ENCODE measurements at places on chromosomes 11 and 22. TPM values are rescaled to one million over a fixed set of nuclear protein-coding genes. Genes with fewer than 3 reads are reported as not detected.
A peak's percentile ranks its signal among the peaks of the same experiment; 100 is the strongest.

- DNase-seq, result no peak
Observed at GRCh38 chr11:28969832-28970231, 861.6 kb downstream of the METTL15 start.

DNA sequence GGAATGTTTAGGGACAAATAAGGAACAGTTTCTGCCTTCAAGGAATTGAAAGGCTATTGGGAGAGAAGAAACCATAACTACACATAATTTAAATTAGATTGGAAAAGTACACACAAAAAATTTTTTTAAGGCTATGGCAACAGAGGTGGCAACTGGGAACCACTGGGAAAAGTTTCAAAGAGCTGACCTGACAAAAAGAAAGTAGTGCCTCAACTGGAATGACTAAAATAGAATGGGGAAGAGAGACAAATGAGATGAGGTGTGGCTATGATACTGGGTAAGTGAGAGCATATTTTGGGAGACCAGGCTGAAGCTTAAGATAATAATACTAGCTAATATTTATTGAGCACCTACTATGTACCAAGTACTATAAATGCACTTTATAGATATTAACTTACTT is 2.9 kb upstream of the AKIP1 start:
- no peak for DNase-seq

- DNase-seq, result peak; percentile 23
Observed at GRCh38 chr11:117458275-117459122, 130.8 kb downstream of the CEP164 start.

DNA sequence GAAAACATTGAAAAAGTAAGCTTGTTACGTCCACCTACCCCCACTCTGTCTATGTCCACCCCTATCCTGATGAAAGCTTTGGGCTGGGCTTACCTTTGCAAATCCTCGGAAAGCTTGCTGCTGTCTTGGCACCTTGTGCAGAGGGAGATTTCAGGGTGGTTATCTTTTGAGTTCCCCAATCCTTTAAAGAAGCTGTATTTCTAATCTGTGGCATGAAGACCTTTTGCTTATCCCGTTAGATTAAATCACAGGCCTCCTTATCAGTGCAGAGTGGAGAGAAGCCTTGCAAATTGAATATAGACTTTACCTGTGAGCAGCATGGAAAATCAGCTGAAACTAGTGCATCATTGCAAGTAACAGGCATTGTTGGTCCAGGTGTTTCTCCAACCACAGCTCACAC is 580.6 kb upstream of the ANO5 start:
- no peak for DNase-seq

DNA sequence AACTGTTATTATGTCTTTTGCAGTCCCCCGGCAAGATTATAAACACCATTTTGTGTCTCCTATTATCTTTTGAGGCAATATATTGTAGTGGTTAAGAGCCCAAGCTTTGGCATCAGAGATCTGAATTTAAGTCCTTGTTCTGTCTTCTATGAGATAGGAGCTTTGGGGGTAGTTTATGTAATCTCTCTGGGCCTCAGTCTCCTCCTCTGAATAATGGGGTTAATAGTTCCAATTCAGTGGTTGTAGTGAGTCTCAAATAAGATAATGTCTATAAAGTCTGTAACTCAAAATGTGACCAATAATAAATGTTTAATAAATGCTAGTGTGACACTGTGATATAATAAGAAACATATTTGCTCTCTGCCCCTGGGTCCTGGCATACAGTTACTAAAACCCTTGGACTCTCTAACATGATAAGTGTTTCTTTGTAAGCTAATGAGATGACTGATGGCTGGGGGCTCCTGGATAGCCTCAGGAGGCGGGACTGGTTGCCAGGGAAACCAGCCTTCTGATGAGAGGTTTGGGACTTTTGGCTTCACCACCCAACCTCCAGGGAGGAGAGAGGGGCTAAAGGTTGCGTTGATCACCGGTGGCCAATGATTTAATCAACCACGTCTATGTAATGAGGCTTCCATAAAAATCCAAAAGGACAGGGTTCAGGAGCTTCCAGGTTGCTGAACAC is 183.4 kb upstream of the MTMR2 start:
- no peak for DNase-seq

Gene MPST
- total RNA-seq, result 68.4 TPM

Gene EFEMP2
- total RNA-seq, result 48.5 TPM

All from A172 (cell line).